ENCODE measurements at places on chromosomes 1 and 21.

GRCh38 chr1:46418976-46419375 is 24.9 kb downstream of the FAAH start:
- no peak for DNase-seq

- DNase-seq, result no peak
These were observed 27.6 kb upstream of the FHAD1 start for GRCh38 chr1:15219280-15220023.

DNA sequence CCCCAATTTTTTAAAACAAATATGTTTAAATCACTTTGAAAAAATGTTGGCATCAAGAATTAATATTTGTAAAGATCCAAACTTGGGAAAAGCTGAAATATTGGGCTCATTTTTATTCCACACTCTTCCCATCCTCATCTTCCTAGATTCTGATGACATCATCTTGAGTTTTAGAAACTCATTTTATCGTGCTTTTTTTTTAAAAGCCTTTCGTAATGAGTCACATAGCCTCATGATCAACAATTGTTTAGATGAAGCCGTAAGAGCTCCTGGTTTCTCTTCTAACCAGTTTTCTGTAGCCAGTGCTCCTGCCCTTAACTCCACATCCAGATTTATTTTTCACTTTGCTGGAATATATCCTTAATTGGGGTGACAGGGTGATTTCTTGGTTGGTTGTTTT is 78.6 kb downstream of the POFUT2 start:
- no peak for DNase-seq

GRCh38 chr1:110114784-110115183 is 2.5 kb downstream of the UBL4B start:
- no peak for DNase-seq

DNA sequence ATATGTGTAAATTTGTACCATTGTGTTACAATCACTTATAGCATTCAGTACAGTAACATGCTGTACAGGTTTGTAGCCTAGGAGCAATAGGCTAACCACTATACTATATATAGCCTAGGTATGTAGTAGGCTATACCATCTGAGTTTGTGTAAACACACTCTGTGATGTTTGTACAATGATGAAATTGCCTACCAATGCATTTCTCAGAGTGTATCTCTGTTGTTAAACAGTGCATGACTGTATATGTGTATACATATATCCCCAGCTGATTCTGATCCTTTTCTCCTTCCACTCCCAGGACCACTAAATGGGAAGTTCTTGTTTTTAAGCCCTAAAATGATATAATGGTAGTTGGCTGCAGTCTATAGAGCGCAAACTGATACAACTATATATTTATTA is 7.8 kb downstream of the GNPAT start:
- no peak for DNase-seq

GRCh38 chr1:182484531-182485257 is 34.7 kb downstream of the RGSL1 start:
- peak; percentile 45 for DNase-seq
